ENCODE measurements at places on chromosomes 1 and 21. TPM values are rescaled to one million over a fixed set of nuclear protein-coding genes. Genes with fewer than 3 reads are reported as not detected.

The SAMSN1 gene
- 4.0 TPM for total RNA-seq

The PTAFR gene
- total RNA-seq, result 0.20 TPM

The NBPF10 gene
- total RNA-seq, result 0.66 TPM

The CADM3 gene
- total RNA-seq, result 0.21 TPM

The FABP3 gene
- total RNA-seq, result 0.35 TPM
